Caco-2 (cell line): ENCODE measurements at places on chromosomes 16 and 17.

DNA sequence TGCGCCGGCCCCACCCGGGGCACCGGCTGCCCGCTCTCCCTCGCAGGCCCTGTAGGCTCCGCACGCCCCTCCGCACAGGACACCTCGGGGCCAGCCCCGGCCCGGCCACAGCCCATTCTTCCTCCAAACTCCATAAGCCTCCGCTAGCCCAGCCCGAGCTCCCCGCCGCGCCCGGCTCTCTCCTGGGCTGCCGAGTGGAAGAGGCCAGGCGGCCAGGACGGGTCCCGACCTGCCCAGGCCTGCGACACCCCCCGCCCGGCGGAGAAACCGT lies 397 bp downstream of the NCOR1 start:
- DNase-seq: peak; percentile 51

GRCh38 chr17:81113158-81113724 lies 52.1 kb upstream of the PVALEF start:
- DNase-seq: no peak

- DNase-seq: no peak
Measured at GRCh38 chr16:51134269-51134812, 16.7 kb downstream of the SALL1 start.

DNA sequence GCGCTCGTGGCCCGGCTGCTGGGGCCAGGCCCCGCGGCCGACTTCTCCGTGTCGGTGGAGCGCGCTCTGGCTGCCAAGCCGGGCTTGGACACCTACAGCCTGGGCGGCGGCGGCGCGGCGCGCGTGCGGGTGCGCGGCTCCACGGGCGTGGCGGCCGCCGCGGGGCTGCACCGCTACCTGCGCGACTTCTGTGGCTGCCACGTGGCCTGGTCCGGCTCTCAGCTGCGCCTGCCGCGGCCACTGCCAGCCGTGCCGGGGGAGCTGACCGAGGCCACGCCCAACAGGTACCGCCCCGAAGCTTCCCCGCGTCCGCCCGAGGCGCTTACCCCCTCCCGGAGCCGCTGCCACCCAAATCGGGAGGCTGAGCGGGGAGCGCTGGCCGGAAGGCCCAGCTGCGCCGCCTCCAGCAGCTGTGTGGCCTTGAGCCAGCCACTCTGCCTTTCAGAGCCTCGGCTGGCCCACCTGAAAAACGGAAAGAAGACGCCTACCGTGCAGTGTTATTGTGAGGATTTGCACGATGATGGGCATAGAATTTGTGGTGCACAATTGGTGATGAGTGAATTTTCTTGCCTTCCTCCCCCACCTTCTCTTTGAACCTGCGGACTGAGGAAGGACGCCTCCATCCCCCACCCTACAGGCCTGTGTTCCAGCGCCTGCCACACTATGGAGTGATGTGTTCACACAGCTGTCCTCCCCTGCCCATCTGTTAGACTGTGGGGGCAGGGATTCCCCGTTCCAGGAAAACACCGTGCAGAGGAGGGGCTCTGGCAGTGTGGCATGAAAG lies 523 bp downstream of the NAGLU start:
- peak; percentile 87 for DNase-seq

DNA sequence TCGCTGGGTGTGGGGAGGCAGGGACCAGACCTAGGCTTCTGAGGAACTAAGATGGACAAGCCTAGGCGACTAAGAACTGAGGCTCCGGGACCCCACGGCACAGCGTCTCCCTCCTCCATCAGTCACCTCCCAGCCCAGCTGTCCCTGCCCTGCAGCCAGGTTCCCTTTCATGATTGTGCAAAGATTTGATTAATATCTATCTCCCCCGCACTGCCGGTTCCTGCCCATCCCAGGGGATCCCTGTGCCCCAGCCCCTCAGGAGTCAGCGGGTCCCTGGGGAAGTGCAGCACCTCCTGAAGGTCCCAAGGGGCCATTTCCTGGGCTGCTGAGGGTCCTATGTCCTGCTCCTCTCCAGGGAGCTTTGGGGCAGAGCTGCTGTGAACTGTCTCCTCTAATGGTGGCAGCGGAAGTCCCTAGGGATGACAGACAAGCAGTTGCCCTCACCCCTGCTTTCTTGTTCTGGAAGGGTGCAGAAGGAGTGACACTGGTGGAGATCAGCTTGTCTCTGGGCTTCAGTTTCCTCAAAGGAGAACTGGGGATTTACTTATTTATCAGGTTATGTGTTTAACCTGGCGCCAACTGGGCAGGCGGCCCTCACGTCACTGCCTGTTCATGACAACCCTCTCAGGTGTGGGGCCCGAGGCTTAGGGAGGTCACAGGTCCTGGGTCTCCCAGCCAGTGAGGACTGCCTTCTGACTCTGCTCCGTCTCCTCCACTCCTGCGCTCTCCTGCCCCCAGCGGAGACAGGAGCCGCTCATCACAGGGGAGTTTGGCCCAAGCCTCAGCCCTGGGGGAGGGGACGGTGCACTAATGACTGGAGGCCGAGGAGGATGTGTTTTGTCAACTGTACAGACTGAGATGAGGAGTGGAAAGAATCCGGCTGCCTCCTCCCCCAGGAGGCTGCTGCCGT lies 1.9 kb upstream of the C16orf74 start:
- DNase-seq: peak; percentile 78

GRCh38 chr17:72005332-72006163 lies 115.3 kb upstream of the SOX9 start:
- no peak for DNase-seq

- peak; percentile 95 for DNase-seq
Measured at GRCh38 chr17:42577532-42578281, at the start of gene PSMC3IP. TSS of gene PSMC3IP (minus strand) at chr17:42577729. CDS start at chr17:42577686, 43 bp downstream.

DNA sequence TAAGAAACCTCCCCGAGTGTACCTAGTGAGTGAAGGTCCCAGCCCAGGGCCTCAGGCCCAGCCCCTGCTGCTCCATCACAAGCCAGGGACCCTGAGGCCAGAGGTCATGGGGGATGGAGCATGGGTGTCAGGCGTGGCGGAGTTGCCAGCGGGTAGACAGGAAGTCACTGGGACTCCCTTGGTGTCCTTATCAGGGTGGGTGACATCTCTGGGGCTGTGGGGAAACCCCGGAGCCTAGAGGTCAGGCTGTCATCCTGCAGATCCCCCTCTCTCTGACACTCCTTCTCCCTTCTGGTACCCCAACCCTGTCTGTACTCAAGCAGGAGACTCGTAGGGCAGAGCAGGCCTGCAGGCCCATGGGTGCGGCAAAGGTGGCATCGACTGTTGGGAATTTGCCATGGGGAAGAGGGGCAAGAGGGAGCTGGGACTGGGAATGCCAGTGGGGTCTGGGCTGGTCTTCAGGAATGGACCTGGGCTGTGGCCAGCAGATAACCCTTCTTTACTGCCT lies 10.8 kb upstream of the ADGRG1 start:
- no peak for DNase-seq

DNA sequence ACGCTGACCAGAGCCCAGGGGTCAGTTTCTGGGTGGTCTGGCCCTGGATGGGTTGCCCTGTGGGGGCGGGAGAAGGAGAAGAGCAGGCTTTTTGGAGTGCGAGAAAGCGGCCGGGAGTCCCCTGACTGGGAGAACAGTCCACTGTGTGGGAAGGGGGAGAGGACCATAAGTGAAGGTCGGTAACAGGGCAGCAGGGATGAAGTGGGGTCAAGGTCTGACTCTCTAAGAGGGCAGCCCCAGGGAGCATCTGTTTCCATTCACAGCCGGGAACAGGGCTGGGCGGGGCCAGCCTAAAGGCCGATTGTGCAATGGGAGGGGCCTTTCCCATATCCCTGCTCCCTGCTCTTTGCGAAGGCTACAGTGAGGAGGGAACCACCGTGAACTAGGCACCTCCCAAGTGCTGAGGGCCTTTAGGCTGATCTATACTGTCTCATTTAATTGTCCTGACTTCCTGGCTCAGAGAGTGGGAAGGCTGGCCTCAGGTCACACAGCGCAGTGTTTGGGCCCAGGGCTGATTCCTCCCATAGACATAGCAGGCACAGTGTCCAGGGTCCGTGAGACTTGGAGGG lies 10.4 kb upstream of the WFDC1 start:
- peak; percentile 49 for DNase-seq

GRCh38 chr17:21330436-21331160 lies 45.6 kb upstream of the KCNJ12 start:
- DNase-seq: no peak

- DNase-seq: no peak
Measured at GRCh38 chr17:57135026-57135788, 50.2 kb downstream of the AKAP1 start.

DNA sequence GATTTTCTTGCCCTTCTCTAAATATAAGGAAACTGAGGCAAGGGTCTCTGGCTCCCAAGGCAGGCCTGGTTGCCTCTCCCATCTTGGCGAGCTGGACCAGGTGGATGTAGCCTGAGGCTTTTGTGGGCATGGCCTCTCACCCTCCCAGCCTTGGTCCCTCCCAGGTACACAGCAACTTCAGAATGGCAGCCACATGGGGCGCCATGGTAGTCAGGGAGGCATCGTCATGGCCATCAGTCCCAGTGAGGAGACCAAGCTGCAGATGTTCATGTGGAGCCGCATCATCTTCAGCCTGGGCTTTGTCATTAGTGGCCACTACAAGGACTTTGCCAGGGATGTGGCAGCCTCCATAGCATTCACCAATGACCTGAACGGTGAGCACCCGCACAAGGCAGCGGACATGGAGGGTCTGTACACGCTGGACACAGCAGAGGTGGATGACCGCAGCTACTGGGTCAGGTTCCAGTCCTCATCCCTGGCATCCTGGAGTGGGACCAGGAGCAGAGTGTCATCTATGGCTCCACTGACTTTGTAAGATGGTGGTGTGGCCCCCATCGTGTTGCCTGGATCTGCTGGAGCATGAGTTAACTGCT lies 165.8 kb upstream of the ZNF267 start:
- DNase-seq: no peak

DNA sequence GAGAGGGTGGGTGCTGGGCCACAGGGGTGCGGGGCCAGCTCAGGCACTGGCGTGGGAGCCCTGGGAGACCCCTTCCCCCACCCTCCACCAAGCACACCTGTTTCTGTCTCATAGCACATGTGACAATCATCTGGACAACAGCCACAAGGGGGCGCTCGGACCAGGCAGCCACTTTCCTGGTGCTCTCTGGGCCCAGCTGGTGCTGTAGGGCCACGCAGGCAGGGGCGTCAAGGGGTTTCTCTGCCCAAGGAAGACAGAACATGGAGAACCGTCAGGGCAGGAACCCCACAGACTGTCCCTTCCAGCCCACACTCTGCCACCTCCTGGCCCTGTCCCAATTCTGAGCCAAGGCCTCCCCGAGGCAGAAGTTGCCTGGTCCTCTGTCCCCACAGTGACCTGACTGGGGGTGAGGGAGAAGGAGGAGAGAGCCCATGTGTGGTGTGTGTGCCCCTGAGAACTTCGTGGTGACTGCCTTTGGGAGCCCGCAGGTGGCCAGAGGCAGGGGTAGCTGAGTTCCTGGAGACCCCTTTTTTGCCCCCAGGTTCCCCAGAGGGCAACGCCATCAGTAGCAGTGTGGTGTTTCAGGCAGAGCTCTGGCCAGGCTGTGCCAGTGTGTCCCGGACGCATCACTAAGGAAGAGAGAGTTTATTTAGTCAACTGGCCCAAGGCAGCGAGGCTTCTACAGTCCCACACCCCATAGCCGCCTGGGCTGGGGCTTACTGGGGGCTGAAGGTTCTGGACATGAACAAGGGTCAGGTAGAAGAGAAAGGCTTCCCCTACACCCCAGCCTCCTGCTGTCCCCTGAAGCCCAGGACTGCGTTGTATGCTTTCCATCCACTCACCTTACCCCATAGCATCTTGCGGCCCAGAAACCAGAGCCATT lies 3.1 kb upstream of the SETD6 start:
- peak; percentile 85 for DNase-seq

DNA sequence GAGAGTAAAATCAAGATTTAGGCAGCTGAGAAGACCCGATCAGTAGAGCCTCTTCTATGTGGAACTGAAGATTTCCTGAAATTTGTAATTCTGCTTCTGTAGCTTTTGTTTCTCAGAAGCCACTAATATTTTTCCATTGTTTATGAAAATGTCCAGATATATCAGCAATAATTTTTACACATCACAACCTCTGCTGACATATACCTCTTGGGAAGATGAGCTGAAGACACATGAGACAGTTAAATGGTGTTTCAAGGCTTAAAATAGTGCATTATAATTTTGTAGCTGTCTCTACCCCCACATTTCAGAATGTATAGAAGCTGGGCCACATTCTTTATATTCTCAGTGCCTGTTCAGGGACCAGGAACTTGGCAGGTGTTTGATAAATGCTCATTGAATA lies 320.6 kb downstream of the HS3ST4 start:
- DNase-seq: no peak

- DNase-seq: no peak
Measured at GRCh38 chr17:17130077-17130844, 75.9 kb downstream of the PLD6 start.

DNA sequence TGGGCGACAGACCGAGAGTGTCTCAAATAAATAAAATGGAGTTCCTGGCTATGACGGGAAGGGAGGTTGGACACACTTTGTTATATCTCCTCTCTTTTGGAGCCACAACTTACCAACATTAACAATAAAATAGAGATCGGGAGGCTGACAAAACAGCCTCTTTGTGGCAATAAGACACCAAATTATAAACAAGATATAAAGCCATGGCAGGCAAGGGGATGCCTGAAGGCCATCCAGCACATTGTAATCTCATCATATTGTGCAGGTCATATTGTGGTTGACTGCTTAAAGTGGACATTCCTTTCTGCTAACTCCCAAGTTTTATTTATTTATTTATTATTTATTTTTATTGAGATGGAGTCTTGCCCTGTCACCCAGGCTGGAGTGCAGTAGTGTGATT lies 59.9 kb upstream of the MGAT5B start:
- no peak for DNase-seq

GRCh38 chr17:40791787-40792436 lies 7.8 kb downstream of the KRT28 start:
- peak; percentile 38 for DNase-seq

DNA sequence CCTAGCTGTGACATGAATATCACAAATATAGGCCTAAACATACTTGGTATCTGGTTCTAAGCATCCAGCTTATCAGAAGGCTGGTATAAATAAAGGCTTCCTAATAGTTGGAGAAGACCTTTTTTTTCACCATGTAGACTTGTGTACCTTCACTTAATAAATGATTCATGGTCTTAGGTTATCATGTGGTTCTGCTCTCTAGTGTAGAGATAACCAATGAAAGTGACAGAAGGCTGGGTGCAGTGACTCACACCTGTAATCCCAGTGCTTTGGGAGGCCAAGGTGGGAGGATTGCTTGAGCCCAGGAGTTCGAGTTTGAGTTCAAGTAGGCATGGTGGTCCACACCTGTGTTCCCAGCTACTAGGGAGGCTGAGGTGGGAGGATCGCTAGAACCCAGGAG lies 3.1 kb downstream of the DDX19A start:
- DNase-seq: no peak

DNA sequence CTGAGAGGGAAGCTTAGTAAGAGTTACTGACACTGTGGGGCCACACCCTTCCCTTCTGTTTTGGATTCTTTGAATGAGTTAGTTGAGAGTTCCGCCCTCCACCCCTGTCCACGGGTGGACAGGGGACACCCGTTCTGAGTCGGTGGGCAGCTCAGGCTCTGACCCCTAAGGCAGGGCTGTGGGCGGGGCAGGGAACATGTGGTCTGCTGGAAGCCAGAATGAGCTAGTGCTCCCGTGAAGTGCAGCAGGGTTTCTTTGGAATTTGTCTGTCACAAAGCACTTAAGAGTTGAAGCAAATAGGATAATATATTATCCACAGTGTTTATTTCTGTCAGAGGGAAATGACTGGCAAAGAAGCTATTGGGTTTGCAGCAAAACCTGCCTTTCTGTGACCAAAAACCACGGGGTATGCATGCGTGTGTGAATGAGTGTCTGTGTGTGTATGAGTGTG lies 90.1 kb downstream of the CLEC16A start:
- DNase-seq: no peak

GRCh38 chr17:78892936-78893379 lies 10.0 kb downstream of the CEP295NL start:
- no peak for DNase-seq
